ENCODE measurements at places on chromosomes 5 and 9.

DNA sequence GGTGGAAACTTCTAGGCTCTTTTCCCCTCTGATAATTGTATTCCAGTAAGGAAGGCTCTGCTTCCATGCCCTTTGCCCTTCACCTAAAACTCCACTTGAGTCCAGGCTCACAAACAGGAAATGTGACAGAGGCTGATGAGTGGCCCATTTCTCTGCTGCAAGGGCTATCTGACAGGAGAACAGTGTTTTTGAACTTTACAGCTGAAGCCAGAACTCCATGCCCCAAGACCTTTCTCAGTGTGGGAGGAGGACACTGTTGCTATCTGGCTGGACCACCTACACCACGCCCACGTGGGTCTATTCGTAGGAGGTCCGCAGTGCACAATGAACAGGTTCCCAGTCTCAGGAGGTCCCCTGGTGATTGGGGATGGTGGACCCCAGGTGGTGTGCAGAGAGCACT, 13.6 kb downstream of the GGTA1 start:
- no peak for DNase-seq

GRCh38 chr5:11791792-11792191, 112.5 kb downstream of the CTNND2 start:
- no peak for DNase-seq

DNA sequence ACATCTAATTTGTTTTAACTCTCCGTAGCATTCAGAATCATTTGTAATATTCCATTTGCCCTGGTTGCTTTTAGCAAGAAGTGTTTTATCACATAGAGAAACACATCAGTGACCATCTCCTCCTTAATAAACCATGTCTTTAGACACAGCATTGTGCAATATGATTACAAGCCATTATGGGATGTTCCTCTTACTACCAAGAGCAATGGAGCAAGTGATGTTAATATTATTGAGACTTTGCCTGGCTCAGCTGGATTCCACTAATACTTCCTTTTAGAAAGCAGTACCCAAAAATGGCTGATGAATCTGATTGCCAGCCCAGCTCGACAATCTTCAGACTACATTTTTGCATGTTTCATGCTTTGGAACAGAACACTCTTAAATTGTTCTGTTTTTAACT, 364.2 kb downstream of the OSTF1 start:
- no peak for DNase-seq

DNA sequence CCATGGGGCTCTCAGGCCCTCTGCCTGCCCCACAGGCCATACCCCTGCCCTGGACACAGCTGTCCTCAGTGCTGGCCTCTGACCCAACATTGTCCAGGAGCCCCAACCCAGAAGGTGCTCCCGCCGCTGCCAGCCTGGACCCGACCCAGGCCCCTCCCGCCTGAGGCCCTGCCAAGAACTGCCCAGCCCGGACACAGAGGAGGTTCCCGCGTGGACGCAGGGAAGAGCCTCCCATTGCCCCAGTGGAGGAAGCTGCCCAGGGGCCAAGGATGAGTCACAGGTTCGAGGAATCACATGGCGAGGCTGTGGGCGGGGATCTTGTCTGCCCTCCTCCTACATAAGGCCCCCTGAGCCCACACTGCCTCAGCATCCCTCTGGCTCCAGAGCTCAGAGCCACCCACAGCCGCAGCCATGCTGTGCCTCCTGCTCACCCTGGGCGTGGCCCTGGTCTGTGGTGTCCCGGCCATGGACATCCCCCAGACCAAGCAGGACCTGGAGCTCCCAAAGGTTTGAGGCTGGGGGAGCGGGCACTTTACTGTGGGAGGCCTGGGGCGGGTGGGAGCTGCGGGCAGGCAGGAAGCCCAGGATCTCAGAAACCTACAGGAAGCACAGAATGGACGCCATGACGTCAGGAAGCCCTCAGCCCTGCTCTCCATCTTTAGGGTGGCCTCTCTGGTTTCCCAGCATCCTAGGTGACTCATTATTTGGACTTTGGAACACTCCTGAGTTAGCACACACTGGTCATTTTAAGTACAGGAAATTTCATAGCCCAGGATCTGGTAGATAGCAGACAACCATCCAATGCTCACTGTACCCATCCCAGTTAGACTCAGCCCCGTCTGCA, at the start of gene PAEP:
TSS of gene PAEP (plus strand) at position 366 of the 844 bp plus-strand sequence.
- no peak for DNase-seq

DNA sequence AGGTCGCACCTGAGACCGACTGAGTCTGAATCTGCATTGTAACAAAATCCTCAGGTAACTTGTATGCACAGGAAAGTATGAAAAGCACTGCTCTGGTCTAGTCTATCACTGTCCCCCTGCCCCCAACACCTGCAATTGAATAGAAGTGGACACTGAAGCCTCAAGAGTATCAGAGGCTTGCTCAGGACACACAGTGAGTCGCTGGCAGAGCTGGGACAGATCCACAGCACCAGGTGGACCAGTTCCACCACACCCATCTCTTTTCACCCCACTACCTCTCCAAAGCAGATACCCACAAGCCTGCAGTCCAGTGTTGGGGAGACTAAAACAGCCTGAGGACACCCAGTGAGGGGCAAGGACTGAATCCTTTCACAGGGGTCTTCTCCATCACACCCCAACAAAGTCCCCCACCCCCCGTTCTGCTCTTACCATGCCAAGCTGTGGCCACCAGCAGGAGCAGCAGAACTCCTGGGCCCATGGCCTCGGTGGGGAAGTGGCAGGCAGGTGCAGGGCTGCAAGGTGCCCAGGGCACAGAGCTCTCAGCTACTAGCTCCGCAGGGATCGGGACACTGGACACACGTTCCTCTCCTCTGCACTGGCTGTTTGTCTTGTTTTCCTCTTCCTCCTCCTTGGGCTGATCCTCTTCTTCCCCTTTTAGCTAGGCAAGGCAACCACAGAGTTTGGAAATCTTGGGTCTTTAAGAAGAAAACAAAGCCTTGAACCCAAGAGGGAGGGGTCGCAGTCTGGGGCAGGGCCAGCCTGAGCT, at the start of gene CSF1R:
TSS of gene CSF1R (minus strand) at position 605 of the 766 bp plus-strand sequence. CDS start at position 478, 127 bp downstream.
- DNase-seq = no peak

GRCh38 chr9:110370315-110370714, 32.7 kb upstream of the TXNDC8 start:
- DNase-seq = peak; percentile 61

DNA sequence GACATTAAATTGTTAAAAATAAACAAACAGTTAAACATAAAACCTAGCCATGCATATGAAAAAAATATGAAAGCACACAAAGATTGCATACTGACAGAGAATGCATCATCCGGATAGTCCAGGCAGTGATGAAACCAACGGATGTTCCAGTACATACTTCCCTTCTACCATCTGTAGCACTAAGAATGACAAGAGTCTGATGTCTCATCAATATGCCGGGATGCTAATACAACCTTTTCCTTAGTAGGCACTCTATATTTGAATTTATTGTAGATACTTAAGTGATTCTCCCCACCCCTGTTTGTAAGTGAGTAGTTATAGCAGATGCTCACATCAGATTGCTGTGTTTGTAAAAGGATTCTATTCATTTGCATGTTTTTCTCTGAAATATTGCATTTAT, 571.2 kb upstream of the WWC1 start:
- DNase-seq = no peak

DNA sequence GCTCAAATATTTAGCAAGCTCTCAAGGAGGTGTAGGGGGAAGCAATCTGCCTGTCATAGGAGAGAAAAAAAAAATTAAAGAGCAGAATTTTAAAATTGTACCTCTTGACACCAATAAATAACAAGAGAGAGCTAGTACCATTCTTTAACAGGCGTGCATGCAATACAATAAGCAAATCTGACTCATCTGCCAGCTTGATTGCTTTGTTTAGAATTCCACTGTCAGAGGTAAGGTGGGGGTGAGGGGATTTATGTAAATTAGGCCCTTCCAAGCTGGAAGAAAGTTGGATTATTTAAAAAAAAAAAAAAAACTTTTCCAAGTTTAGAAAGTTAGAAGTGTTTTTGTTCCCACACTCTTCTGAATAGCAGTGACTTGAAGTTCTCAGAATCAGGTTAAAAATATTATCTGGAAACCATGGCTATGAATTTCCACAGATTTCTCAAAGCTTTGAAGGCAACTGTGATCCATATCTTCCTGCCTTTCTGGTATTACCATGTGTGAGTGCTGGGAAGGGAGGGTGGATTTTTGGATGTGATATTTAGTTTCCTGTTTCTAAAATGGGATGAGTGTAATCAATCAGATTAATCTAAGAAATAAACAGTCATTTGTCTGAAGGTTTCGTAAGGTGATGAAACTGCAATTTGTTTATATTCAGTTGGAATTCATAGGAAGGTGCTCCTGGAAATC, 477.5 kb downstream of the TLE4 start:
- DNase-seq = no peak

GRCh38 chr9:136086213-136086881, 8.7 kb downstream of the NACC2 start:
- DNase-seq = no peak

DNA sequence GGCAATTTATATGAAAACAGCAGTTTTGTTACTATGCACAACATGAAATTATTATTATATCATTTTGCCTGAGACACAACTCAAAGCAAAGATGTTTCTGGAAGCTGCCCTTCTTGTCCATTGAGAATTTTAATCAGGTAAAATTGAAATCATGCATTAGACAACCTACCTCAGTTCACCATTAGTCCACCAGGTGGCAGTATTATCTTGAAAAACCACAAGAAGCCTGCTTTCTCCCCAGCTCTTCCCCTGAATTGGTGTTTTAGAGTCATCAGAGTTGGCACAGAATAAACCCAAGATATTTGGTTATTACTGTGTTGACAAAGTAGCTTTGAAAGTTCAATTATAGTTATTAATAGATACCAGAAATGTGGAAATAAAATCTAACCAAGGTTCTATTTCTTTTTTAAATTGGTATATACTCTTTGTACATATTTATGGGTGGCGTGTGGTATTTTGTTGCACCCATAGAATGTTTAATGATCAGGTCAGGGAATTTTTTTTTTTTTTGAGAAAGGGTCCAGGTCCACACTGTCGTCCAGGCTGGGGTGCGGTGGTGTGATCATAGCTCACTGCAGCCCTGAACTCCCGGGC, 25.7 kb downstream of the UTP15 start:
- DNase-seq = peak; percentile 69

DNA sequence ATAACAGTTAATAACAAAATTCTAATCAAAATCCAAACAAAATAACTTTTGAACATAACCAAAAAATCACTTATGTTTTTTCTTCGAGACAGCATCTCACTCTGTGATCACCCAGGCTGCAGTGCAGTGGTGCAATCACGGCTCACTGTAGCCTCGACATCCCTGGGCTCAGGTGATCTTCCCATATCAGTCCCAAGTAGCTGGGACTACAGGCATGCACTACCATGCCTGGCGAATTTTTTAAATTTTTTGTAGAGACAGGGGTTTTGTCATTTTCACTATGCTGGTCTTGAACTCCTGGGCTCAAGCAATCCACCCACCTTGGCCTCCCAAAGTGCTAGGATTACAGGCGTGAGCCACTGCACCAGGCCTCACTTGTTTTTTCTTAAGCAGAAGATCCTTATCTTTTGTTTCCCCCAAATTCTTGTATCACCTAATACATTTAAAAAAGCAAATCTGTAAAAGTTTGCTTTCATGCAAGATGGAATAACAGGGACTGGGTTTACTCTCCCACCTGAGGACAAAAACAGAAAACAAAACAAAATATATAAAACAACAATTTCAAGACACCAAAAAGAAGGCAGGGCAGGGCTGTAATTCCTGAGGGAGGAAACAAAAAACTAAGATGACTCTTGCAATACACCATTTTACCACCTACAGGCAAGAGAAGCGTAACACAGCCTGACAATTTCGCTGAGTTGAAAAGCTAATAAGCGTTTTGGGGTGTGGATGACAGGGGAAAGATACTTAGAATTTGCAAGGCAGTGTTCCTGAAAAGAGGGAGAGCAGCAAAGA, 71.4 kb downstream of the RAPGEF6 start:
- no peak for DNase-seq

- no peak for DNase-seq
Measured at GRCh38 chr5:31273631-31274378, 80.3 kb downstream of the CDH6 start.

GRCh38 chr5:78549043-78549442, 99.5 kb downstream of the LHFPL2 start:
- no peak for DNase-seq

- no peak for DNase-seq
Measured at GRCh38 chr5:133384120-133384855, 228.1 kb downstream of the FSTL4 start.
